ENCODE measurements at places on chromosomes 16 and 17.

DNA sequence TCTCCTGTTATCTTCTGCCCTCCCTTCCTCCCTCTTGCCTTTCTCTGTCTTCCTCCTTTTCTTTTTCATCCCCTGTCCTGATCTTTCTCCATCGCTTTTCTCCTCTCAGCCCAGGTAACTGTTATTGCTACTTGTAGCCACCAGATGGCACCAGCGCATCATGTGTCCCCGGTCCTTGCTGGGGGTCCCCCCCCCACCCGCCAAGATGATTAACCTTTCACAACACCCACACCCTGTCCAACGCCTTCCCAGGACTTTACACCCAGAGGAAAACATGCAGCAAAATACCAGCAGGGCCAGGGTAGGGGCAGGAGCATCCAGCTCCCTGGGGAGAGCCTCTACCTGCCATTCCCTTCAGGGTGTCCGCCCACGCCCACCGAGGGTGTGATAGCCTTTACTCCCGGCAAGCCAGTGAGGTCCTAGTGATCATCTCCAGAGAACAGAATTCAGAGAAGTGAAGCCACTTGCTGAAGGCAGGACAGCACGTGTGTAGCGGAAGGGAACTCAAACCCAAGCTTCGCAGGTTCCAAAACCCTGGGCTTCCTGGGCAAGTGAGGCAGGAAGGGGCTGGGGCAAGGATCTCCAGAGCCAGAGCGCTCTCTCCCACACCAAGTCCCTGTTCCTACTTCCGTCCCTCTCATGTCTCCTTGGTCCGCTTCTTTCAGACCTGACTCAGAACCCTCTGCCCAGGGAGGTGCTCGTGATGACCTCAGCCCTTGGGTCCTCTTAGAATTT lies 13.4 kb upstream of the TAC4 start:
- peak; percentile 80 for DNase-seq

GRCh38 chr17:34639706-34640425 lies 60.5 kb downstream of the TMEM132E start:
- DNase-seq: peak; percentile 93

- DNase-seq: peak; percentile 55
These were observed 663 bp upstream of the GINS2 start for GRCh38 chr16:85689285-85689949.

DNA sequence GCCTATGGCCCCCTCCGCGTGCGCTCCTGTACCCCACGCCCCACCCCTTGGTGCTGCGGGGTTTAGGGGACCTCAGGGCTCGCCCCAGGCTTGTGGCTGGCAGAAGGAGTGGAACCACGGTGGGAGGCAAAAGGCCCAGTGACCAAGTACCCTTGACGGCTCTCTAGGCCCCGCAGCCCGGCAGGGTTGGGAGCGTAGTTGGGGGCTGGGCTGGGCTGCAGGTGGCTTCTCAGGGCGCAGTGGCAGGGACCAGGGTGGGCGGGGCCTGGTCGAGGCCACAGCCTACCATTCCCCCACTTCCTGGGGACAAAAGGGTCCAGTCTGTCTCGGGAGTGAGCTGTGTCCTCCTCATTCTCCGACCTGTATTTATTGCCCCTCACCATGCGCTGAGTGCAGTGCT lies 124.9 kb downstream of the RBFOX3 start:
- DNase-seq: no peak

DNA sequence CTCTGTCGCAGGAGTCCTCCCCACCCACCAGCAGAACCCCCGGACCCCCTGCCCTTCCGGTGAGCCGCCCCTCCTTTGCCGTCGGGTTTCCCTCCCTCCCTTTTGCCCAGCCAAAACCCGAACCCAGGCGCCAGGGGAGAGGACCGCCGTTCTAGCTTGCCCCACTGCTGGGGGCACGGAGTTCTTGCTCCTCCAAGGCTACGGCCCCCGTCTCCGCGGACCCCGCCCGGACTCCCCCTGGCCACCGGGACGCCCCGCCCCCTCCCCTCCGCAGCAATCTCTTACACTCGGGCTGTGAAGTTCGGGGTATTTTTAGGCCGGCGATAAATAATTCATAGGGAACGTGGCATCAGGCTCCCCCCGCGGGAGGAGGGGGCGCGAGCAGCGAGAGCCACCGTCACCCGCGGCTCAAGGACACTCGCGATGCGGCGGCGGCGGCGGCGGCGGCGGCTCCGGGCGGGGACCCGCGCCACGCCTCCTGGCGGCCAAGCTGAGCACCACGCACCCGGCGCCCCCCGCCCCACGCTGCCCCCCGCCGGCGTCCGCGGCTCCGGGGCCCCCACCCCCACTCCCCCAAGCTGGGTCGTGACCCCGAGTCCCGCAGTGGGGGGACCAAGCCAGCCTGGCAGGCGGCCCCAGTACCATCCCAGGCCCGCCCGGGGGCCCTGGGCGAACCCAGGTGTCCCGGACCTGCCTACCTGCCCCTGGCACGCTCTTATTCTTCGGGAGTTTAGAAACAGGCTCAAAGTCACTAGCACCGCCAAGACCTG lies at the start of gene GRIN2C:
Gene GRIN2C (minus strand): TSS at position 427 of the 770 bp plus-strand sequence. CDS start 4,793 bp downstream, outside the sequence.
- peak; percentile 25 for DNase-seq

DNA sequence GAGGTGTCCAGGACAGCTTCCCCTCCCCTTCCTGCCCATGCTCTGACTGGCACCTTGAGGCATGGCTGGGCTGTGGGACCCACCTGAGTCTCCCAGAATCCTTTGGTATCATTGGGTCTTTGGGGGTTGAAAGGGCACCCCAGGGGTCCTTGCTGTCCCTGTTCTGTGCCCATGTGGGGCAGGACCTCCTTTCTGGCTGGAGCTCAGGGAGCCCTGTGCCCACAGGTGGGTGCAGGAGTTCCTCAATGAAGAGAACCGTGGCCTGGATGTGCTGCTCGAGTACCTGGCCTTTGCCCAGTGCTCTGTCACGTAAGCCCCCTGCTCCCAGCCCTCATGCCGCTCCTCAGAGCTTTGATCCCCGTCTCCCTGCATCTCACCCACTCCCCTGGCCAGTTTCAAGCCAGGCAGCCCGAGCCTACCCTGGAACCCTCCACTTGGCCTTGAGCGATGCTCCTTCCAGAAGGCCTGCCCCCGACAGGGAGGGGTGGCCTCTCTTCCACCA lies 11.8 kb downstream of the FMNL1 start:
- DNase-seq: no peak

DNA sequence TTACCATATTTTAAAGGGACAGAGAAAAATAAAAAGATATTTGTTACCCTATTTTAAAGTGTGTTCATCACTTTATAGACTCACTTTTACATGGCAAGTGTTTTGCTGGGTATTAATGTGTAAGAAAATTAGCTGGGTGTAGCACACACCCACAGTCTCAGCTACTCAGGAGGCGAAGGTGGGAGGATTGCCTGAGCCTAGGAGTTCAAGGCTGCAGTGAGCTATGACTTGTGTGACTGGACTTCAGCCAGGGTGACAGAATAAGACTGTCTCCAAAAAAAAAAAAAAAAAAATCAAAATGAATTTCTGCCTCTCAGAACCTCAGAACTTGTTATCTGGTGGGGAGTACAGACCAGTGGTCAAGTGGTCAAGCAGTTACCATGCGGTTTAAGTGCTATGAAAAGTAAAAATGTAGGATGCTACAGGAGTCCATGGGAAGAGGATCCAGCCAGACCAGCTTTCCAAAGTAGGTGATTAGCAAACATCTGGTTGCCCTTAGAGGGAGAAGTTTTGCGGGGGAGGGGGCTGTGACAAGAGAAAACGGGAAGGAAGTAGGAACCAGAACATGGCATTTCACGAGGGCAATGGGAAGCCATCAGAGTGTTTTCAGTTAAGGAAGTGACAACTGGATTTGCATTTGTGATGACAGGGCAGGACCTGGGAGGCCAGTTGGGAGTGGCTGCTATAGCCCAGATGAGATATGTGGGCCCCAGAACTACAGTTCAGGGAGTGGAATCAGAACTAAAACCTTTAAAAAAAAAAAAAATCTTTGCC lies 13.9 kb downstream of the CNEP1R1 start:
- peak; percentile 21 for DNase-seq

GRCh38 chr17:34843682-34844081 lies 117.6 kb downstream of the CCT6B start:
- DNase-seq: no peak

GRCh38 chr16:85144026-85144915 lies 32.0 kb upstream of the CIBAR2 start:
- no peak for DNase-seq

DNA sequence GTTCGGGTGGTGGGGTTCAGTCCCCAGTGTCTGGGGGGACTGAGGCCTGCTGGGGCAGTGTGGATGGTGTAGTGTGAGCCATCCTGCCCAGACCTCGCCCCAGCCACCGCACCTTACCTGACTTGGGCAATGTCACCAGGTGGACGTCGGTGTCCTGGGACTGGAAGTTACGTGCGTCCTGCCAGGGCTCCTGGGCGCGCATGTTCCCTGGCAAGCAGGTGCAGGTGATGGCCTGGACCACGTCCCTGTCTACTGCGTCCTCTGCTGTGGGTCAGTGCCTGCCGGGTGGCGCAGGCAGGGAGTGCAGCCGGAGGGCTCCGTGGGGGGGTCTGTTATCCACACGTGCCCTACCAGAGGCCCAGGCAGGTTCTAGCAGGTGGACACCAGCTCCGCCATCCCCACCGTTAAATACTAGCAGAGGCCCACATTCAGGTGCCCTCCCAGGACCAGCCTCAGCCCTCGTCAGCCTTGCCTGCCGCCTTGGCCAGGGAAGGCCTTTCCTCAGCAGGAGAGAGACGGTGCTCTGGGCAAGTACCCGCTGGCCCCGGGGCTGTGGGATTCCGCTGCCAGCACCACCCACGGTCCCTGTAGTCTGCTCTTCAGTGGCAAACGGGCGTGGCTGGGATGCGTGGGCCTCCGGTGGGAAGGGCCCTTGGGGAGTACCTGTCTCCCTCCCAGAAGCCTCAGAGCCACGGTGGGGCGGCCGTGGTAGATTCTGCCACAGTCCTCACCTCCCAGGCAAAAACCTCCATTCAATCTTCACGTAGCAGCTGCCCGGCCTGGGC lies 8.1 kb upstream of the DPEP1 start:
- no peak for DNase-seq

DNA sequence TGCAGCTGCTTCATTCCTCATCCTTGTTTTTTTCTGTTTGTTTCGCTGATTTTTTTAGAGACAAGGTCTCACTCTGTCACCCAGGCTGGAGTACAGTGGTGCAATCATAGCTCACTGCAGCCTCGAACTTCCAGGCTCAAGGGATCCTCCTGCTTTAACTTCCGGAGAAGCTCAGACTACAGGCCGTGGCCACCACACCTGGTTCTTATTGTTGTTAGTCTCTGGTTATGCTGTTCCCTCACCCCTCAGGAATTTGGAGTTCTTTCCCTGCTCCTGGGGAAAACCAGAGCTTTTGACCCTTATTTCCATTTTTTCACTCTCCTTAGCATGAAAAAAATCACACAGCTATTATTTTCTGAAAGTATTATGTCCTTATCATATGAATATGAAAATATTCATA lies 1.8 kb downstream of the ODF4 start:
- no peak for DNase-seq

GRCh38 chr16:82567175-82567574 lies 59.6 kb upstream of the CDH13 start:
- DNase-seq: no peak

DNA sequence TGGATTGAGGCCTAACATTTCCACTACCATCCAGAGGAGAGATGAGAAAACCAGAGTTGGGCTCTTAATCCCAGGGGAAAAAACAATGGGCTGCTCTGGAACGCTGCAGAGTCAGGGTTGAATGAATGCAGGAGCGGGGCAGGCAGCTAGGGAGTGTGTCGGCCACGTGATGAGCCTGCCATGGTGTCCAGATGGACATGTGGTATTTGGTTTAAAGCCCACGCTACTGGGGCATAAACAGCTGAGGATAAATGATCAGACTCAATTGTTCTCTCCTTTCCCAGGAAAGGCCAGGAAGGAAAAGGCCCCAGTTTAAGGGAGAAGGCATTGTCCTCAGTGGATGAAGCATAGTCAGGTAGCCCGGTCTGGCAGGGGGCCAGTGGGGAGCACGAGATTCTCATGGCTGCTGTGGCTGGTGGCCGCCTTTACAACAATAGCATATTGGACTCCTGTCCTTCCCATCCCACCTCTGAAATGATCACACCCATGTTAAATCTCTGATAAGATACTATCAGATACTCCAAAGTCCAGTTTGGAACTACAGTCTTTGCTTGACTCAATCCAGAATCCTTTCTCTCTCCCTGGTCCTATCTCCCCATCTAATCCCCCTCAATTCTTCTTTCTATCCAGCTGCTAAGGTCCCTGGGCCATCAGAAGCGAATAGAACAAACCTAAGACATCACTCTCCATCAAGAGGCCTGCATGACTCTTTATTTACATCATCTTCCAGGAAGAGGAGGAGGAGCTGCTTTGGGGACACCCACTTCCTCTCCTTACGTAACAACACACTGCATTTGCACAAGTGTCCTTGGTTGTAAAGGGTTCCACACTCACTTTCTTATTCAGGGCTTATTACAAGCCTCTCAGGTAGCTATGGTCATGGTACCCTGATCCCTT lies 20.4 kb downstream of the CA4 start:
- DNase-seq: peak; percentile 67

DNA sequence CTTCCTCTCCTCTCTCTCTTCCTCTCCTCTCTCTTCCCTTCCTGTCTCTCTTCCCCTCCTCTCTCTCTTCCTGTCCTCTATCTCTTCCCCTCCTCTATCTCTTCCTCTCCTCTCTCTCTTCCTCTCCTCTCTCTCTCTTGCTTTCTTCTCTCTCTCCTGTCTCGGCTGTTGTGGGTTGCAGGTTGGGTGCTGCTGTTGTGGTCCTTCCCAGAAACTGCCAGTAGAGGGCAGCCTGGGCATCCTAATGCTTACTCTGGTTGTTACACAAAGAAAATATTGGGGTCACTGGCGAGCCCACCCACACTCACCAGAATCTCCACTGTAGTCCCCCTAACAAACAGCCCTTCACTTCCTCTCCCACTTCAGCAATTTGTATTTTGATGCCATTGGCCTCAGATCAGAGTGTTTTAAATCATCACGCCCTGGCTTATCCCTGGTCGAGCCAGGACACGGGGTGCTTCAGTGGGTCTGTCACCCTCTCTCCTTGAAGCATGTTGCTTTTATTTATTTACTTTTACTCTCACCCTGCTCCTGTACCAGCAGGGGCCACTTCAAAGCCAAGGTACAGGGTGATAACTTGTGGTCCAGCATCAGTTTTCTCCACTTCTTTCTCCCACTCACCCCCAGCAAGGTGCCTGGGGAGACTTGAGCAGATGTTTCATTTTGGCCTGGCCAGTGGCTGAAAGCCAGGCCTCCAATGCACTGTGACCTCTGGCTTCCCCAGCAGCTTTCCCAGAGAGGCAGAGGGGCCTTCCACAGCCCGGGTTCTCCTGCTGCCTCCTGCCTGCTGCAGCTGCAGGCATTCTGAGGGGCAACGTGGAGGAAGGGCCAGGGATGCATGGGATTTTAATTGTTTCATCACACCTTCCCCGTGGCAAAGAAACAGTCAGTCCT lies 4.7 kb upstream of the MMP15 start:
- DNase-seq: peak; percentile 62

All from NCI-H82 (cell line).